Hepatocyte (in vitro differentiated cells): ENCODE measurements at places on chromosomes 12 and 14. TPM values are rescaled to one million over a fixed set of nuclear protein-coding genes. Genes with fewer than 3 reads are reported as not detected.
A peak's percentile ranks its signal among the peaks of the same experiment; 100 is the strongest.

GRCh38 chr14:89750908-89751392, 203.6 kb downstream of the EFCAB11 start:
- DNase-seq: no peak

The TULP3 gene
- total RNA-seq: 19.0 TPM in 2 replicates

- DNase-seq: no peak
Observed at GRCh38 chr14:47833011-47833410, 157.6 kb upstream of the MDGA2 start.

DNA sequence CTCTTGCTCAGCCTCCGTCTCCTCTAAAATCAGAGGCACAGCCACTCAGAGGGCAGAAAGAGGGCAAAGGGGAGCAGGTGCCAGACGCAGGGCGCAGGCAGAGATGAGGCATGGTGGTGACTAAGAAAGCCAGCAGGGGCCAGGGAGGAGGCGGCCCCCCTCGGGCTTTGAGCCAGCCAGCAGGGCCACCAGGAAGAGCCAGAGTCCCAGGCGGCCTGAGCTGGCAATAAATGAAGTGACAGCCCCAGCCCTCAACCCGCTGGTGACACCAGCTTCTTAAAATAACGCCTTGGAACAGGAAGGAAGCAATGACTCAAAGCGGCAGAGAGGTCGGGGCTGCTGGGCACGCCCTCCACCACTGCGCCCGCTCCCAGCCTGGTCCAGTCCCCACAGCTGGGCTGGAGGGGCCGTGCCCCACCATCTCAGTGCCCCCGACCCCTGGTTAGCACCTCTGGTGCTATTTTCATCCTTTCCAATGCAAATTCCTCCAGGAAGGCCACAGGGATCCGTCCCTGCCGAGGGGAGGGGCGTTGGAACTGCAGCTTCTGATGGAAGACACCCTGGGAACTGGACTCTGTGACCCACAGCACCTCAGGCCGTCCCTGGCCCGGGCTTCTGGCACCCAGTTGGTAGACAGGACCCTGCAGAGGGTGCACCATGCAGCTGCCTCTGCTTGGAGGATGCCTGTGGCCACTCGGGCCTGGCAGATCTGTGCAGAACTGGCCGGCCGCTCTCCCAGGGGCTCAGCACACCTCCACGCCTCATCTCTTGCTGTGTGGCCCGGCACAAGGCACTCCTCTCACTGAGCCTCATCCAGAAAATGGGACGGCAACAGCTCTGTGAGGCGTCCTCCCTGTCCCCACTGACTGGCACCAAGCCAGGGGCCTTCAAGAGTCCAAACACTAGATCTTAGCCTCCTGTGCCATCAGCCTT, 113.7 kb downstream of the NCOR2 start:
- DNase-seq: no peak

GRCh38 chr12:56231184-56231582, 1.3 kb downstream of the SLC39A5 start:
- no peak for DNase-seq

- DNase-seq: no peak
Observed at GRCh38 chr12:4174417-4174816, 99.1 kb upstream of the CCND2 start.

DNA sequence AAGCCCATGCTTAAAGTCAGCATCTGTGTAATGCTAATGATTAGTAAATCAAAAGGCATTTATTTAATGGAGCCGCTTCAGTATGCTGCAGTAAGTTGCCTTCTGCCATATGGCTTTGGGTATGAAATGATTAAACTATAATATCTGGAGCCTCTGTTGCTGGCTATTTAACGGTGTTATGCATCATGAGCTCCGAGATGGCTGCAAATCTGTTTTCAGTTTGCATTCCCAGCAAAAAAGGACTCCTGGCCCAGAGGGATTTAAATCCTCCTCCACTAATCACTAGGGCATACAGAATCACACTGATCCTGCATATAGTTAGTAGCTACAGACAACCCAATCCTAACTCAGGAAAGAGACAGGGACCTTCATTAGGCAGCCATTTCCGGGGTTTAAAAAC, 171.5 kb upstream of the EEA1 start:
- no peak for DNase-seq

DNA sequence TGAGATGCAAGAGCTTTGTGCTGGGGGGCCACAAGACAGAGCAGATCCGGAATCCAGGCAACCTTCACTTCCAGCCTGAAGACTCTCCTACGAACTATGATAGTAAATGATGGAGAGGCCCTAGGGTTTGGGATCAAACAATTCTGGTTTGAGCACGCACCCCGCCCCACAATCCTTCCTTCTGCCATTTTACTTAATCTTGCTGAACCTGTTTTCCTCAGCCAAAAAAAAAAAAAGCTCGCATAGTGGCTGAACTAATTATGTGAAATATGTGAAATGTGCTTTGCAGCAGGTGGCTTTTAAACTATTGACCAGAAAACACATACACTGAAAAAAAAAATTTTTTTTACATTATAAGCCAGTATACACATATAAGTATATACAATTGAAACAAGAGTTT, 667 bp upstream of the ITFG2 start:
- no peak for DNase-seq

DNA sequence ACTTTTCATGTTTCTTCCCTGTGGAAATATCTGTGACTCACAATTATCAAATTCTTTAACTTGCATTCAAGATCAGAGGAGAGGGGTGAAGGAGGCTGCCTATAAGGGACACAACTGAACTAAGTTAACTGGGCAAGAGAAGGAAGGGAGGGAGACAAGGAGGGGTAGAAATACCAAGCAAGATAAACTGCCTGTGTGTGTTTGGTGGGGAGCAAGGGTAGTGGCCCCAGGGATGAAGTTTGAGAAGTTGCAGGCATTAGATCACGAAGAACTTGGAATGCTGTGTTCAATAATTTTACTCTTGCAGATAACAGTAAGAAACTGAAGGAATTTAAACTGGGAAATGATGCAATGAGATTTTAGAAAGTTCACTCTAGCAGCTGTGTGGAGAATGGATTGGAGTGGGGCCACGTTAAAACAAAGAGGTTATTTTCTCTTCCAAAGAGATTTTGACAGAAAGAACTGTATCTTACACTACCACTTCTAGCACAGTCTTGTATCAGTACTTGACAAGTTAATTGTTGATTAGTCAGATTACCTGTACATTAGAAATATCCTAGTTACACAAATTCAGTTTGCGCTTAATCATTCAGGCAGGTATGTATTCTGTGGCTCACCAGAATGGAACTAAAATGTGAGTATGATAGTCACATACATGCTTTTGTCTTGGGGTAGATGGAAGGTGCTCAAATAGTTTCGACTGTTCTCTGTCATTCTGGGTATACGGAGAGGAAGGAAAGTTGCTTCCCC, 7.4 kb downstream of the PKP2 start:
- no peak for DNase-seq

The VAMP1 gene
- total RNA-seq: 0.88 and 5.0 TPM in 2 replicates

DNA sequence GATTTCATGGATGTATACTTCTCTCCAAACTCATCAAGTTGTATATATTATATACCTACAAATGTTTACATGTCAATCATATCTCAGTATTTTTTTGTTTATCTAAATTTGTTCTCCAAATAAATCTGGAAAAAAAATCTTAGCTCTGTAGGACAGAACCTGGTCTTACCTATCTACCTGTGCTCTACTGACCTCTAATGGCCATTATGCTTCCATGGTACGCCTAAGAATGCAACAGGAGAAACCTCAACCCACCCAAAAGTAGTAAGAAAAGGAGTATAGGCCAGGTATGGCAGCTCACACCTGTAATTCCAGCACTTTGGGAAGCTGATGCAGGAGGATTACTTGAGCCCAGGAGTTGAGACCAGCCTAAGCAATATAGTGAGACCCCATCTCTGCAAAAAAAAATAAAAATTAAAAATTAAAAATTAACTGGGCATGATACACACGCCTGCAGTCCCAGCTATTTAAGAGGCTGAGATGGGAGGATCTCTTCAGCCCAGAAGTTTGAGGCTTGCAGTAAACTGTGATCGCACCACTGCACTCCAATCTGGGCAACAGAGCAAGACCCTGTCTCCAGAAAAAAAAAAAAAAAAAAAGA, 8.7 kb downstream of the OR11H4 start:
- DNase-seq: no peak

DNA sequence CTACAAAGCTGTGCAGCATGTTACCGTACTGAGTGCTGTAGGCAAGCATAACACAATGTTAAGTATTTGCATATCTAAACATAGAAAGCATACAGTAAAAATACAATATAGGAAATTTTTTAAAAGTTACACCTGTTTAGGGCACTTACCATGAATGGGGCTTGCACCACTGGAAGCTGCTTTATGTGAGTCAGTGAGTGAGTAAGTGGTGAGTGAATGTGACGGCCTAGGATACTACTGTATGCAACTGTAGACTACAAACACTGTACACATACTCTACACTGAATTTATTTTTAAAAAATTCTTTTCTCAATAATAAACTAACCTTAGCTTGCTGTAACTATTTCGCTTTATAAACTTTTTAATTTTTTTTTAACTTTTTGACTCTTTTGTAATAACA, 82.1 kb upstream of the FSCB start:
- no peak for DNase-seq

The GCN1 gene
- 37.4 and 197 TPM in 2 replicates for total RNA-seq

The TRMT5 gene
- total RNA-seq: 7.5 and 14.3 TPM in 2 replicates

DNA sequence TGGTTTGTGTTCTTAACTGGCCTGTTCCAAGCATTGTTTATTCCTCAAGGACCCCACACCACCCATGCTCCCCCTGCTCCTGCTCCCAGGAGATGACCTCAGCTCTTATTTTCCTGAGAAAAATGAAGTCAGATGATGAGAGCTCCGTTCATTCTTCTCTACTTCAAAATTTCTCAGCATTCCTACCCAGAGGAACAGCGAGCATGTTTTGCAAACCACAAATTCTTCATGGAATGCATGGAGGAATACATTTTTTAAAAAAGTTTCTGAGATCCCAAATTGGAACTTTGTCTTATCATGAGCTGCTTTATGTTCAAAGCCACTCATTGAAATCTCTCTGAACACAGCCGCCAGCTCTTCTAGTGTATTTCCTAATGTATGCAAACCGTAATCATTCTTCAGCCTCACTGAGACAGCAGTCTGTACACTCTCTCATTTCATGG, 44.9 kb downstream of the SYNE2 start:
- no peak for DNase-seq

DNA sequence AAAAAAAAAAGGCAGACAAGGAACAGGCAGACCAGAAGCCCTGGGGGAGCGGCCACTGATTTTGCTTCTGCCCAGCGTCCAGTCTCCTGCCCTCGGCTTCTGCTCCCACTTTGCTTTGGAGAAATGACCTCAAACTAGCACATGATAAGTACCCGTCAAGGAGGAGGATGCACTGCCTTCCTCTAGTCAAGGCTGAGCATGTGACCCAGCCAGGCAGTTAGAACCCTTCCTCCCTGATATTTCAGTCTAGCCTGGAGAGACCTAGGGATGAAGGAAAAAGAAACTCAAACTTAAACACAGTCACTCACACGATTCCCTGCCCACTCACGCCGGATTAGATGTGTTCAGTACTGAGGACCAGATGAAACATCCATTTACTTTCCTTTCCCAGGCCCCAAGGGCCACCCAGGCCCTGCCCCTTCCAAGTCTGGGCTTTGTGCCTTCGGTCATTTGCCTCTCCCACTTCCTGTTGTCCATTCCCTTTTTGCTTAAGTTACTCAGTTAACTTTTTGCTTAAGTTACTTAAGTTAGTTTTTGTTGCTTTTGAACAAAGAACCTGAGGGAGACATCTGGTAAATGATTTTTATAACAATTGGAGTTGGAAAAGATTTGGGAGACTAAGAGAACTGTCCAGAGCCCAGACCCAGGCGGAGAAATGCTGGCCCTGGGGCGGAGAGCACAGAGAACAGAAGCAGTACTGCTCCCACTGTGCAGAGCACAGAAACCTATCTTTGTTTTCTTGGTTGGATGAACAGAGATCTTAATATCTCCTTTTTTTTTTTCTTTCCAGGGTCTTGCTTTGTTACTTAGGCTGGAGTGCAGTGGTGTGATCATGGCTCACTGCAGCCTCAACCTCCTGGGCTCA, 23.0 kb upstream of the TTC7B start:
- DNase-seq: peak; percentile 3

- DNase-seq: no peak
Observed at GRCh38 chr14:52266782-52267181, 716 bp upstream of the PTGDR start.

- DNase-seq: no peak
Observed at GRCh38 chr14:104786091-104786586, 9.4 kb downstream of the AKT1 start.

GRCh38 chr12:98453070-98453469, 62.3 kb upstream of the TMPO start:
- no peak for DNase-seq

DNA sequence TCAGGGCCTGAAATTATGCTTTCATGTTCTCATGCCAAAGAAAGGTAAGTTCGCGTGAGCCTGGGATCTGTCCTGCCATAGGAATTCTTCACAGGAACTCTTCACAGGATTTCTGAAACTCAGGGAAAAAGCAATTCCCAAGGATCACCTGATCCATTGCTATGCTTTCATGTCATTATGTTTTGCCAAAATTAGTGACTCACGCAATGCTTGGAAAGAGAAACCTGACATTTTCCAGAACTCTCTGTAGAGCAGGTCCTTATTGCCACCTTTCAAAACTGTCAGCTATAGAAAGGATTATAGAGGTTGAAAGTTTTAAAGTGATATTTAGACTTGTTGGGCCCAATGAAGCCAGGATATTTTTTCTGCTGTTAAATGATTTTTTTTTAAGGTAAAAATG, 6.3 kb upstream of the KCNJ8 start:
- DNase-seq: no peak

GRCh38 chr12:104048811-104049210, 1.2 kb downstream of the GLT8D2 start:
- DNase-seq: no peak

The MYG1 gene
- total RNA-seq: 25.5 and 35.8 TPM in 2 replicates

The MDM1 gene
- 8.4 and 14.9 TPM in 2 replicates for total RNA-seq

DNA sequence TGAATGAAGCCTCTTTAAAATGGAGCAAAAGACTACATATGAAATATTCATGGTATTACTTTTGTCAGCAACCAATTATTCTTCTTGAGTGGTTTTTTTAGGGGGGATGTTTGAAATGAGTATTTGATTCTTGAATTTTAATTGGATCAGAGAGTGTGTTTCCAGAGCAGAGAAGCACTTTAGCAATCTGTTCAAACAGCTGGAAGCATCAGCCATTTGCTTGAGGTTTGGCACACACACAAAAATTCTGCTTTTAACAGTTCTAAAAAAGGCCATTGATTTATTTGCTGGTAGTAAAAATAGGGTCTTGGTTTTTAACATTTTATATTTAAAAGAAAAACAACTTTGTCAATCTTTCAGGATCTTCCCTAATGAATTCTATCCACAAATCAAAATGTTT, 292.7 kb downstream of the LRFN5 start:
- no peak for DNase-seq
